Esophagus muscularis mucosa (tissue), 4 donors: ENCODE measurements at places on chromosomes 1 and 21.
A peak's percentile ranks its signal among the peaks of the same experiment; 100 is the strongest.

DNA sequence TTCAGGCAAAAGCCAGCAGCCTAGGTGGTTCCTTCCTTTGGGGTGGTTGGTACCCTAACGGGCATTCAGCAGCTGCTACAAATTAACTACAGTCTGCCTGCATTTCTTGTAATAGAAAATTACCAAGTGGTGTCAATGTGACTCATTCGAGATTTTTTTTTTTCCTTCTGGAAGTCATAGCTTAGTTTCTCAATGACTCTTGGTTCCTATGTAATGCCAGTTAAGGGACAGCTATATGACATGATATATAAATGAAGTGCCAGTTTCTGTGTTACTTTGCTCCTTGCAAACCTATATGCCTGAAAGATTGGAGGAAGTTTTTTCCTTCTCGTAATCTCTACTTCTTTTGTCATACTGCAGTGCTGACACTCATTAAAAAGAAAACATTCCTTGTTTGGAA lies 2.6 kb downstream of the MGST3 start:
- H3K36me3 ChIP-seq, result no peaks in the 10 kb centered on the region
- no peak overlapping the region for H3K27ac ChIP-seq
- no peak for DNase-seq
- H3K27me3 ChIP-seq, result no peaks in the 10 kb centered on the region
- no peak overlapping the region for H3K4me3 ChIP-seq
- peaks cover 74% of the 10 kb centered on the region for H3K4me1 ChIP-seq

DNA sequence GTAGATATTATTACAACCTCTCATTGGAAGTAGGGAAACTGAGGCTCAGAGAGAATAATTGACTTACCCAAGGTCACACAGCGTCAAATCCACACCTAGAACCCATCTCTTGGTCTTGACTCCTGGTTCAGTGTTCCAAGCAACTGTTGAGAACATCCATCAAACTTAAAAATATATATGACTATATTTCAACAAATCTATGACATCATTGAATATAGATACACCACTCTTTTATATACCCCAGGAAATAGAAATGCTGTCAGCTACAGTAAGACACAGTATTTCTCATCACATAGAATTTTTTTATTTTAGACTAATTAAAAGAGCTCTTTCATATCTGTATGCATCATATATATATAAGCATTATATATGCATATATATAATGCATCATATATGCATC lies 56.9 kb downstream of the RUNX3 start:
- no peak overlapping the region for H3K4me3 ChIP-seq
- H3K27me3 ChIP-seq, result no peaks in the 10 kb centered on the region
- no peak overlapping the region for H3K27ac ChIP-seq
- no peaks in the 10 kb centered on the region for H3K4me1 ChIP-seq
- no peaks in the 10 kb centered on the region for H3K36me3 ChIP-seq

GRCh38 chr1:203643213-203644045 lies 16.8 kb downstream of the ATP2B4 start:
- H3K4me1 ChIP-seq, result peaks cover 90% of the 10 kb centered on the region
- peaks cover 14% of the 10 kb centered on the region for H3K36me3 ChIP-seq
- no peak for DNase-seq
- no peak overlapping the region for H3K4me3 ChIP-seq
- peak overlapping the region; percentile 92 for H3K27ac ChIP-seq
- H3K27me3 ChIP-seq, result no peaks in the 10 kb centered on the region

- H3K27ac ChIP-seq, result no peak overlapping the region
- H3K4me1 ChIP-seq, result no peaks in the 10 kb centered on the region
- H3K27me3 ChIP-seq, result no peaks in the 10 kb centered on the region
Measured at GRCh38 chr1:222546091-222546490, 1.8 kb downstream of the HHIPL2 start.

- DNase-seq, result no peak
- H3K4me3 ChIP-seq, result no peak overlapping the region
Measured at GRCh38 chr1:30672661-30673060, 50.7 kb downstream of the MATN1 start.

DNA sequence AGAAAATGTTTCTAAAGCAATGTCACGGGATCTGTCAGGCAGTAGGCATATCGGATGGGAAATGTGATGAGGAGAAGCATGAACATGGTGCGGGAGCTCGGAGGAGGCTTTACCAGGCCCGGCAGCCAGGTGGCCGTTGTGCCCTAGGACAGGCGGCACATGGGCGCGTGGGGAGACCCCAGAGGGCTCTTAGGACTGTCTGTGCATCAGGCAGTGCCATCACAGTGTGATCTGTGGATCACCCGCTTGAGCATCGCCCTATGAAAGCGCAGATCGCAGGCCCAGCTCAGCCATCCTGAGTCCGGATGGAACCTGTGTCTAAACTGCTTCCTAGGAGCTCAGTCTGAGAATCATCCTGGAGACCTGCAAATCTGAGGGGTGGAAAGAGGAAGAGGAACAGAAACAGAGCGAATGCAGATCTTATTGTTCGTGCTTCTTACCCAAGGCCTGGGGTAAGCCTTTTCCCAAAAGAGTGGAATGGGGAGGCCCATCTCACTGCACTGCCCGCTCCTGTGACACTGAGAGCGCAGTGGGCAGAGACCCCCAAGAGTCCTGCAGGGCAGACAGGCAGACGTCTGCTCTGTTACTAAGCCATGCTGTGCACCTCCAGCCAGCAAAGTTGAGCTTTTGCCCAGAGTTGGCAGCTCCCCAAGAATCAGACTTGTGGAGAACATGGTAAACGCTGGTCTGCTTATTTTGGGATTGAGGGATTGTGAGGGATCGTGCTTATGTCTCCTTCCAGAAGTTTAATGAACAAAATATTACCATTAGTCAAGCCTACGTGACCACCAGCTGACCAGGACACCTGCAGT lies 251.0 kb downstream of the RHOU start:
- H3K36me3 ChIP-seq, result no peaks in the 10 kb centered on the region
- H3K27ac ChIP-seq, result peak overlapping the region; percentile 53
- peaks cover 48% of the 10 kb centered on the region for H3K4me1 ChIP-seq
- H3K27me3 ChIP-seq, result no peaks in the 10 kb centered on the region
- no peak overlapping the region for H3K4me3 ChIP-seq

DNA sequence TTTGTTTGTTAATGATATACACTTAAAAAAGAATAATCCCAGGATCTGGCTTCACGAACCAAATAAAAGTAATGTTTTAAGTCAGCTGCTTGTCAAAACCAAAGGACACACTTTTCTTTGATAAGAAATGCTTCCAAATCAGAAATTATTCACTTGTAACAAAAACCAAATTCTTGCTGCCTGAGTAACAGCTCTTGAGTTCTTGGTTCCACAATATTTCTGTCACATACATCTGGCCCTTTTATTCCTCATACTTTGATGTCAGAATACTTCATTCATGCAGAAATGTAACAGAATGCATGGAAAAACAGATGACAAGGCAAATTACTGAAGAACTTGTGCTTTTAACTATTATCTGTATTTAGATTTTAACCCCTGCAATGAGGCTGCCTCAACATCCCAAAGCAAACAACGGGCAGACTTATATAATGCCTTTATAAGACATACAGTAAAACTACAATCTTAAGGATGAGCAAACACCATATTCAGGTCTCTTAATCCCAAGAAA lies 1.5 kb downstream of the VAMP4 start:
- peak overlapping the region; percentile 88 for H3K4me3 ChIP-seq
- no peak for DNase-seq
- peaks cover 36% of the 10 kb centered on the region for H3K4me1 ChIP-seq
- no peak overlapping the region for H3K27ac ChIP-seq
- peaks cover 14% of the 10 kb centered on the region for H3K36me3 ChIP-seq

- H3K27ac ChIP-seq, result peak overlapping the region; percentile 79
- no peak for DNase-seq
- no peaks in the 10 kb centered on the region for H3K27me3 ChIP-seq
- peaks cover 4% of the 10 kb centered on the region for H3K4me1 ChIP-seq
- no peaks in the 10 kb centered on the region for H3K36me3 ChIP-seq
Measured at GRCh38 chr1:216765346-216766300, 42.4 kb upstream of the ESRRG start.

- no peak overlapping the region for H3K4me3 ChIP-seq
- H3K4me1 ChIP-seq, result no peaks in the 10 kb centered on the region
- no peaks in the 10 kb centered on the region for H3K27me3 ChIP-seq
- peaks cover 36% of the 10 kb centered on the region for H3K36me3 ChIP-seq
- no peak for DNase-seq
- H3K27ac ChIP-seq, result no peak overlapping the region
Measured at GRCh38 chr1:231279081-231279480, 38.1 kb downstream of the GNPAT start.

- H3K4me3 ChIP-seq, result no peak overlapping the region
- H3K4me1 ChIP-seq, result no peaks in the 10 kb centered on the region
- H3K27ac ChIP-seq, result no peak overlapping the region
- H3K36me3 ChIP-seq, result no peaks in the 10 kb centered on the region
- H3K27me3 ChIP-seq, result no peaks in the 10 kb centered on the region
- no peak for DNase-seq
Measured at GRCh38 chr1:2801046-2801445, 447 bp downstream of the TTC34 start.

DNA sequence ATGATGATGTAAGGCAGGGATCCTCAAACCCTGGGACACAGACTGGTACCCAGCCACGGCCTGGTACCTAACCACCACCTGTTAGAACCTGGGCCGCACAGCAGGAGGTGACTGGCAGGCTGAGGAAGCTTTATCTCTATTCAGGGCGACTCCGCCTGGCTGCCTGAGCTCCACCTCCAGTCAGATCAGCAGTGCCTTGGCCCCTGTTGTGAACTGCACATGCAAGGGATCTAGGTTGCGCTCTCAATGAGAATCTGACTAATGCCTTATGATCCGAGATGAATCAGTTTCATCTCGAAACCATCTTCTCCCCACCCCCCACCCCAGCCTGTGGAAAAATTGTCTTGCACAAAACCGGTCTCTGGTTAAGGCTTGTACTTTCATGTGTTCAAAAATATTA lies 4.2 kb downstream of the RNPC3 start:
- H3K4me1 ChIP-seq, result peaks cover 19% of the 10 kb centered on the region
- H3K27ac ChIP-seq, result no peak overlapping the region
- no peak for DNase-seq
- H3K4me3 ChIP-seq, result no peak overlapping the region
- no peaks in the 10 kb centered on the region for H3K27me3 ChIP-seq

- no peaks in the 10 kb centered on the region for H3K27me3 ChIP-seq
- H3K4me3 ChIP-seq, result no peak overlapping the region
- H3K36me3 ChIP-seq, result no peaks in the 10 kb centered on the region
- DNase-seq, result no peak
Measured at GRCh38 chr21:34557261-34557660, 45.3 kb upstream of the KCNE1 start.

DNA sequence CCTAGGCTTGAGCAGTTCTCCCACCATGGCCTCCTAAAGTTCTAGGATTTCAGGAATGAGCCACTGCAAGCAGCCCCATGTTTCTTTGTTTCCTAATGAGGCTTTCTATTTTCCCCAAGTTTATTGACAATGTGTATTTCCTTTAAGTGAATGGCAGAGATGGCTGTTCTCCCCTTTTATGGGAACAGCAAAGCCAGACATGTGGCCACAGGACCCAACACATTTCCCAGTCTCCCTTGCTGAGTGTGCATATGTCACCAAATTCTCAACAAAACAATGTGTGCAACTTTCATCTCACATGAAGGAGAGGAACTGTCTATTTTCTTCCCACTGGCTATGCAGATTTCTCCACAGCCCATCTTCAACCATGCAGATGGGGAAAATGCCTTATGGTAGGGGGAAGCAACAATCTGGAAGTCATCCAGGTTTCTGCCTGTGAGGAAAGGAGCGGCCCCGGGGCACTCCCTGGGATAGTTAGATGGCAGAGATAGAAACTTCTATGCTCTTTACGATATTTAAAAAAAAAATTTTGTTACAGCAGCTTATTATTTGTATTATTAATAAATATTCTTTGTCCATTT lies 28.6 kb upstream of the MAP10 start:
- no peaks in the 10 kb centered on the region for H3K4me1 ChIP-seq
- no peak for DNase-seq
- no peak overlapping the region for H3K27ac ChIP-seq

DNA sequence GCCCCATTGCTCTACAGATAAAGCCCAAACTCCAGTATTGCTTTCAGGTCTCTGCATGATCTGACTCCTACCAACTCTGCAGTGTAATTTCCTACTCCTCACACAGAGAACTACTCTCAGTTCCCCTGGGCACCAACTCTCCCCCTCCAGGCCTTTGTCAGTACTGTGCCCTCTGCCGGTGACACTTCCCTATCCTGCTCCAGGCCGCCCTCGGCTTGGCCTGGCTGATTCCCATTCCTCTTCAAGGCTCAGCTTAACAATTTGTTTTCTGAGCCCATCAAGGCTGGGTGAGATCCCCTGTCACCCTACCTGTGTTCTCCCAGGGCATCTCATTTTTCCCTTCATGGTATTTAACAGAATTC lies 2.6 kb downstream of the SLAMF8 start:
- no peak overlapping the region for H3K4me3 ChIP-seq
- H3K36me3 ChIP-seq, result no peaks in the 10 kb centered on the region
- H3K27me3 ChIP-seq, result no peaks in the 10 kb centered on the region
- DNase-seq, result no peak

DNA sequence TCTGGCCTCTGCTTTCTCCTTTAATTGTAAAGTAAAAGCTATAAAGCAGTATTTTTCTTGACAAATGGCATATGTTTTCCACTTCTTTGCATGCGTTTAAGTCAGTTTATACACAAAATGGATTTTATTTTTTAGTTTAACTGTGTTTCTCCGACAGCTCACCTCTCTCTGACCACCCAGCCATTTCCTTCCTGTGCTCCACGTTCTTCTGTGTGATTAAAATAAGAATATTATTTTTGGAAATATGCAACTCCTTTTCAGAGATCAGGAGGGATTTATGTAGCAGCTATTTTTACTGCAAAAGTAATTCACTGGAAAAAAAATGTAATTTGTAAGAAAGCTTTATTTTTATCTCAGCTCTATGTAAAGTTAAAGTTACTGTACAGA lies 18.0 kb downstream of the ETS2 start:
- no peaks in the 10 kb centered on the region for H3K27me3 ChIP-seq
- H3K36me3 ChIP-seq, result peaks cover 62% of the 10 kb centered on the region
- H3K27ac ChIP-seq, result peak overlapping the region; percentile 80
- peaks cover 54% of the 10 kb centered on the region for H3K4me1 ChIP-seq
- no peak for DNase-seq

DNA sequence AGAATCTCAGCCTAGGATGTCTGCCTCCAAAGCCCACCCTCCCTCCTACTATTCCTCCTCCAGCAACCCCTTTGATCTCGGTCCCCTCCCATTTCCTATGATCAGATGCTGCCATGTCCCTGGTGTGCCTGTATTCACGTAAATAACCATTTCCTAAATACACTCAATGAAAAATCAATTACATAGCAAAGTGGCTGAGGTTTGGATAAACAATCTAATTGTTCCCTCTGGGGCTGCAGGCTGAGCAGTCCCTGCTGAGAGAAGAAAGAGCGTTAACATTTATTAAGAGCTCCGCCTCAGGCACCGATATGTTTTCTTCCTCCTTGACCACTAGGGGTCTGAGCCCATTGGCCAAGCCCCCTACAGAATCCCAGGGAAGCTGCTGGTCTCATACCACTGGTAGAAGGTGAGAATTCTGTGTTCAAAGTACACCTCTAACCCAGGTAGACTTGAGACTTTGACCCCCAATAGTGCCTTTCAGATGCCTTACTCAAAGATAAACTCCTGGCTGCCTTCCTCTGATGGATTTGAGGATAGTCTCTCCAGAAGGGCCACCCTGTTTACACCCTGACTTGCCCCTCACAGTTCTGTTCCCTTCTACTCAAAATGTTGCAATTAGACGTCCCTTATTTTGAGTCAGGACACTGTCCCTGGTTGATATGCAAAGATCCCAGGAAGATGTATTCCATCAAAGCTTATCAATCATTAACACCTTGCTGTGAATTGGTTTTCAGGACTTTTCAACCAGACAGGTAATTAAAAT lies 33.9 kb upstream of the CAMK1G start:
- no peaks in the 10 kb centered on the region for H3K27me3 ChIP-seq
- H3K36me3 ChIP-seq, result no peaks in the 10 kb centered on the region
- no peaks in the 10 kb centered on the region for H3K4me1 ChIP-seq
- H3K27ac ChIP-seq, result no peak overlapping the region
- DNase-seq, result no peak
